Stimulated activated naive CD4-positive, alpha-beta T cell treated with Interleukin-2 at 50 U/mL for 16 hours (primary cell): ENCODE measurements at places on chromosomes 4 and X.

DNA sequence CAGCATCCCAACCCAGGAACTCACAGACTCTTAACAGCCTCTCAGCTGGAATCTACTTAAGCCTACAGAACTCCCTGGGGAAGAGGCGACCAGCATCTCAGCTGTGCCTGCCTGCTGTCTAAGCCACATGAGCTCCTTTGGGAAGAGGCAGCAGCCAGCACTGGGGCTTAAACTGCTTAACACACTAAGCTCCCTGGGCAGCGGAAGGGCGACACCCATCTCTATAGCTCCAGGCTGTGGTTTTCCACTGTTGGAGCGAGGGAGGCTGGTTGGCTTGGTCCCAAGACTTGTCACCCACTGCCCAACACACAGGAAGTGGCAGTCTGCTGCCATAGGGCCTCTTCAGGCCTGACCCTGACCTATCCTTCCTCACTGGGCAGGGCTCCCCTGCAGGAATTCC, 1544.1 kb upstream of the ADGRL3 start:
- no peak for DNase-seq

GRCh38 chr4:53490965-53491622, 100.2 kb downstream of the LNX1 start:
- no peak for DNase-seq

GRCh38 chrX:156000361-156000926, 2.9 kb downstream of the IL9R start:
- DNase-seq, result no peak

DNA sequence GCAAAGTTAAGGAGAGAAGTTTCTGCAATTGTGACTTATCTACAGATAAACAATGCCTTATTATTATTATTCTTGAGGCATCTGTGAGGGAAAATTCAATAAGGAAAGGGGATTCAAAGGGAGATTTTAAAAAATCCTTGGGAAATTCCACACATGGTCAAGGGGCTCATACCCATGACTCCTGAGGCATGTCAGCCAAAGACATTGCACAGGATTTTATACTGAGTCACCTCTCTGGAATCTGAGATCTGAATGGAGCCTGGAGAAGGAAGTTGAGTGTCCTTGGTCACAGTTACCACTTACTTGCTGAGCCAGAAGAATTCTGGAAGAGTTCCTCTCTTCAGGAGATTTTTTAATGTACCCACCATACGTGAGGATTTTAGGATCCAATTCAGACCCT, 14.4 kb upstream of the CXCL8 start:
- DNase-seq, result no peak

GRCh38 chr4:81685104-81685503, 213.4 kb upstream of the RASGEF1B start:
- no peak for DNase-seq

DNA sequence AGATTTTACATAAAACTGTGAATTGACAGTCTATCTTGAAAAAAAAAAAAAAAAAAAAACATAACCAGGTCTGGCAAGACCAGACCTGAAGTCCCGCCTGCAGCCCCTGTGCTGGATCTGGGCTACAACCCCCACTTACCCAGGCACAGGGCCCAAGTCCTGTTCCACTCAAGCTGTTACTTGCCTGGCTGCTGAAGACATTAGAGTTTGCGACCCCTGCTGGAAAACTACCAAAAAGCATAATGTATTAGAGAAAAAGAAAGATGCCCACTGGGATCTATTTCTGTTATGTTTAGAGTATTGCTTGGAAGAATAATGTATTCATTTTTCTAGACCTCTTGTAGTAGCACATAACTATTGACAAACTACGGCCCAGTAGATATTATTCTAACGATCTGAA, 4.7 kb downstream of the HS3ST1 start:
- no peak for DNase-seq

DNA sequence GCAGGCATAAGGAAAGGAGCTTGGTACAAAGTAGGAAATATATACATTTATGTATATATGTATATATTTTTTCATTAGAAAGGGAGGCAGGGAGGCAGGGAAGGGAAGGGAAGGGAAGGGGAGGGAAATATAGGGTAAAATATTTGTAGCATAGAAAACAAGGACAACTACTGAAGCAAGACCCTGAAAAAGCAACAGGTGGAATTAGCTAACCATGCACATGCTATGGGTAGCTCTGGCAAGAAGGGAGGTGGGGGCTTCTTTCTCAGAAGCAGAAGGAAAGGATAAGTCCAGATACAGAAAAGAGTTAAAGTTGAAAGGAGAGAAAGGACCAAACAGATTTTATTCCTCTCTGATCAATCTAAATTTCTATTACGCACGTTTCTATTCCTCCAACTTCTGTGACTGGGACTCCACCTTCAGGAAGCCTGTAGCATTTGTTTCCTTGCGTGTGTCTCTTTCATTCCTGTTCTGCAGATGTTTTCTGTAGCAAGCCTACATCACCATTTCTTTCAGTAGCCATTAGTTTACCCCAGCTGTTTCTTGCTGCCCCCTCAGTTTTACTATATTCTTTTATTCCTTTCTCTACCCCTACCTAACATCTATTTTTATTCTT, 82.9 kb downstream of the OR13H1 start:
- DNase-seq, result no peak

- no peak for DNase-seq
Measured at GRCh38 chrX:13857804-13858203, 40.9 kb upstream of the GPM6B start.

DNA sequence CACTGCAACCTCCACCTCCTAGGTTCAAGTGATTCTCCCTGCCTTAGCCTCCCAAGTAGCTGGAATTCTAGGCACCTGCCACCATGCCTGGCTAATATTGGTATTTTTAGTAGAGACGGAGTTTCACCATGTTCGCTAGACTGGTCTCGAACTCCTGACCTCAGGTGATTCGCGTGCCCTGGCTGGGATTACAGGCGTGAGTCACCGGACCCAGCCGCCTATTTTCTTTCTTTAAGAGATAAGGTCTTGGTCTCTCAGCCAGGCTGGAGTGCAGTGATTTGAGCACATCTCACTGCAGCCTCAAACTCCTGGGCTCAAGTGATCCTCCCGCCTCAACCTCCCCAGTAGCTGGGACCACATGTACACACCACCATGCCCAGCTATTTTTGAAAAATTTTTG, 166.5 kb downstream of the DHRSX start:
- no peak for DNase-seq

DNA sequence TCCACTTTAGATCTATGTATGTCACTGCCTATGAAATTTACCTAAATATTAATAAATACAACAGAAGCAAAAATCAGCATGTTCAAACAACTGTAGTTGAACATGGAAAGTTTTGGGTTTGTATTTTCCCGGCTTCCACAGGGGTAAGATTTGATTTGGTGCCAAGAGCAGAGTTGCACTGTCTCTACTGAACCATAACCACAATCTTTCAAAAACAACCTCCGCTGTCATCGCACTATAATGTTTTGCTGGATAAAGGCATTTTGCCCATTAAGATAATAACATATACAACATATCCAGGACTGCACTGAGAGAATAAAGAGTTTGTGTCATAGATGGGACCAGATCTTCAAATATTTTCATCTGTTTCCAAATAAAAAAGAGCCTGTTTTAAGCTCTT, 94.9 kb downstream of the TENM3 start:
- no peak for DNase-seq

- DNase-seq, result no peak
Measured at GRCh38 chr4:78065508-78066192, 8.5 kb downstream of the FRAS1 start.

- no peak for DNase-seq
Measured at GRCh38 chr4:153781717-153782416, 7.0 kb downstream of the SFRP2 start.

DNA sequence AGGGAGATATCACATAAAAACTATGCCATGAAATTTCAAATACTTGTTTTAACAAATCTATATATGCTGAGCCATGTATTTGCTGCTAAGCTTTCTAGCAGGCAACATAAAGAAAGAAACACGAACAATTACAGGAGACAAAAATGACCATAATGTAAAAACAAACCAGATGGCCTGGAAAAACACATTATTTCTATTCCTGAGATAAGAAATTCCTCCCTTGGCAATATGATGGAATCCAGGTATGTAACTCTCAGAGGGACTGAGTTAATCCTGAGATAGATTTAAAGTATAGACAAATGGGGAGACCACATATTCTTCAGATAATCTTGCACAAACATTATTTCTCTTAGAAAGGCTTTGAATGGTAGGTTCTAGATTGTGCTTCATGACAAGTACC, 224.1 kb upstream of the MAB21L2 start:
- DNase-seq, result no peak

GRCh38 chr4:52846502-52846901, 15.6 kb upstream of the RASL11B start:
- no peak for DNase-seq

- peak; percentile 41 for DNase-seq
Measured at GRCh38 chrX:9342561-9343051, 122.3 kb upstream of the TBL1X start.

DNA sequence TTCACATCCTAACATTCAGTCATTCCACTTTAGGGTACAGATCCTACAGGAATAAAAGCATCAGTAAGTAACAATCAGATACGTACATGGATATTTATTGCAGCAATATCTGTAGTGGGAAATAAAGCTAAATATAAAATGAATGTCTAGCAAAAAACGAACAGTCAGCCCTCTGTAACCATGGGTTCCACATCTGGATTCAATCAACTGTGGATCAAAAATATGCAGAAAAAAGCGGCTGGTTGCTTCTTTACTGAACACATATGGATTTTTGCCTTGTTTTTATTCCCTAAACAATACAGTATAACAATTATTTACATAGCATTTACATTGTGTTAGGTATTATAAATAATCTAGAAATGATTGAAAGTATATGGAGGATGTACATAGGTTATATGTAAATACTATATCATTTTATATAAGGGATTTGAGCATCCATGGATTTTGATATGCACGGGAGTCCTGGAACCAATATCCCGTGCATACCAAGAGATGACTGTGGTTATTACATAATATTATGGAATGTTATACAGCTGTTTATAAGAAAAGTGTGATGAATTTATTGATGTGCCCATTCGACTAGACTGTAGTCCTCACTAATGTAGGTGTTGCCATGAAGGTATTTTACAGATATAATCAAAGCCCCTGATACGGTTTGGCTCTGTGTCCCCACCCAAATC, 132.8 kb downstream of the ARHGEF9 start:
- DNase-seq, result no peak

DNA sequence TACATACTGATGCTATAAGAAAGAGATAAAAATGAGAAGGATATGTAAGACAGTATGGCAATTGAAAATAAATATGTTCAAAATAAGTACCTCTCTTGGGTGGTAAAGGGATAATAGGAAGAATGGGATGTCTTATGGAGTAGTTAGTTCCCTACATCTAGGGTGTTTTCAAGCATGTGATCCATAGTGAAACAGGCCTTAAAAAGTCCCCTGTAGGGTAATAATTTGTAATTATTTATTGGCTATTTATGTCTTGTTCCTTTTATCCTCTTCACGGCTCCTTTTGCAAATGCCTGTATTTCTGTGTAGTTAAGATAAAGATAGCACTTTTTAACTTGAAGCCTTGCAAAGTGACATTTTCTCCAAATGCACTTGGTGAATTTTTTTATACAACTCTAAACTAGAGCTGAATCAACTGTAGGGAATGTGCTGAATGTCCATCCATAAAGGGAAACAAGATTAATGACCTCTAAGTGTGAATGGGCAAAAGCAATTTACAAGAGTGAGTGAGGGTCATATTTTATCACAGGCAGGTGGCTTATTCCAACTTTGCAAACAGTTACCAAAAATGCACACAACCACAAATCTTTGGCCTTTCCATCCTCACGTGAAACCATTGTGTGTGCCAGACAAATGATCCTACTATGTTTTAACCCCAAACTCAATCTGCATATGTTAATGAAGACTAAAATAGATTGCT, 299.0 kb downstream of the KCNIP4 start:
- no peak for DNase-seq

DNA sequence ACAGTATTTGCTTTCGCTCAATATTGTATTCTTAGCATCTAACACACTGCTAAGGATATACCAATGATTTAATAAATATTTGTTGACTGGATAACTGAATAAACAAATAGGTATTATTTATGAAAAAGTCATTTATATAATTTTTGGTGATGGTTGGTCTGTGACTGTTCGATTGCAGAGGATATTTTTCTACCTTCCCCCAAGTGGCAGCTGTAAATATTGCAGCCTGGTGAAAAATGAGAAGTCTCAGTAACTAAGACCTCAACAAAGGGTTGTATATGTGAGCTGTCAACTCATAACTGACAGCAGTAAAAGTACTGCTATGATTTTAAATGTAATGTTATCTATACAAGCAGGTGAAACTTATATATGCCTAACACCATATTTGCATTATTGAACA, 36.0 kb downstream of the HTR2C start:
- DNase-seq, result no peak

GRCh38 chrX:9327747-9328145, 137.1 kb upstream of the TBL1X start:
- DNase-seq, result no peak

- DNase-seq, result no peak
Measured at GRCh38 chr4:9804918-9805317, 23.5 kb downstream of the DRD5 start.

DNA sequence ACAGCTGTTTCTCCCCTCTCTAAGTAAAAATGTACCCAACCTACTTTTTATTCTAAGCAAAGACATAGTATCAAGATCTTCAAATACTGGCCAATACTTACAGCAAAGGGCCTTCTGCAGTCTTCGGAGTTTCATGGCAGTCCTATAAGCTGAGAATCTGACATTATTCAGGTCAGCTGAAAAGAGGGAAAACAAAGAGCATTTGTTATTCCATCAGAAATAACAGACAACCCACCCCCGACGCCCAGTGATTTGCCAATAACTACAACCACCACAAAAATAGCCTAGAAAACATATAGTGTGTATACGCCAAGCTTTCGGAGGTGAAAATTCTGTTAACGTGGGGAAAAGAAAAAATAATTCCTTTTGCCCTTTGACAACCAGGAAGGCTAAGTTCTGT, 151.1 kb upstream of the FTHL17 start:
- DNase-seq, result no peak

GRCh38 chr4:23882976-23883531, 6.8 kb downstream of the PPARGC1A start:
- DNase-seq, result no peak

DNA sequence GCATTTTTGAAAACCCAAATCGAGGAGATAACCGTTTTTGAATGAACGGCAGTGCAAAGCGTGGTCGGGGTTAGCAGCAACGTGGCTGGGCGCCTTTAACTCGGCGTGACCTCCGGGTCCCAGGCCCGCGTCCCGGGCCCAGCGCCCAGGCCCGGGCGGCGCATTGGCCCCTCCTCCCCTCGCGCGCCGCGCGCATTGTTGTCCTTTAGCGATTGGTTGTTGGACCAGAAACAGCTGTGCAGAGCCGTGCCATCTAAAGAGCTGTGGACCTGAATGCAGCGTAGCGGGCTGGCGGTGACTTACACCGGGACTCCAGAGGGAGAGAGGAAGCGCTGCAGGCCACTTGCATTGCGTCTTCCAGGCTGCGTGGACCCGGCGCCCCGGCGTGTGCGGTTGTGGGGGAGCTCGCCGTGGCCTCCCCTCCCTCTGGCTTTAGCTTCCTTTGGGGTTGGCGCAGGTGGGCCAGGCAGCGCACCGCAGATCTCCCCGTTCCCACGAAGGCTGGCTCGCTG, at the start of gene STOX2:
Gene STOX2, plus strand, starts transcription at position 227 of the 512 bp plus-strand sequence. CDS start 1,484 bp downstream, outside the sequence.
- no peak for DNase-seq

- no peak for DNase-seq
Measured at GRCh38 chr4:176791591-176792325, 964 bp downstream of the VEGFC start.
